ENCODE measurements at places on chromosomes 12 and 14. TPM values are rescaled to one million over a fixed set of nuclear protein-coding genes. Genes with fewer than 3 reads are reported as not detected.

- peak overlapping the region; percentile 96 for H3K27ac ChIP-seq
- H3K27me3 ChIP-seq, result no peaks in the 10 kb centered on the region
- no peaks in the 10 kb centered on the region for H3K36me3 ChIP-seq
These were observed 1.6 kb upstream of the INF2 start for GRCh38 chr14:104687601-104688504.

GRCh38 chr12:94987801-94988200 is 15.7 kb downstream of the NDUFA12 start:
- H3K4me1 ChIP-seq, result no peaks in the 10 kb centered on the region
- no peaks in the 10 kb centered on the region for H3K27me3 ChIP-seq
- no peak overlapping the region for H3K4me3 ChIP-seq

DNA sequence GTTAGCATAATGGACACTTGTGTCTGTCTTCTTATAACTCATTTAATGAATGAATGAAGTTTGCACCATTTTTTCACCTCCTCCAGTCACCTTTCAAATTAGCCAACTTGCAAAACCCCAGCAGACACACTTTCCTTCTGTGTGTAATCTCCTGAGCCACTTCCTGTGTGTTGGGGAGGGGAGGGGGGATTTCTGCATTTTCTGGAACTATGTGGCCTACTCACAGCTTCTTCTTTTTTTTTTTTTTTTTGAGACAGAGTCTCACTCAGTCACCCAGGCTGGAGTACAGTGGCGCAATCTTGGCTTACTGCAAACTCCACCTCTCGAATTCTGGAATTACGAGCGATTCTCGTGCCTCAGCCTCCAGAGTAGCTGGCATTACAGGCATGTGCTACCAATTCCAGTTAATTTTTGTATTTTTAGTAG is 4.1 kb upstream of the SERPINA1 start:
- no peak overlapping the region for H3K4me3 ChIP-seq
- no peaks in the 10 kb centered on the region for H3K27me3 ChIP-seq
- H3K27ac ChIP-seq, result no peak overlapping the region
- H3K36me3 ChIP-seq, result no peaks in the 10 kb centered on the region
- no peak for DNase-seq
- peaks cover 43% of the 10 kb centered on the region for H3K4me1 ChIP-seq

GRCh38 chr14:55249423-55249822 is 21.8 kb upstream of the FBXO34 start:
- no peak overlapping the region for H3K27ac ChIP-seq
- no peaks in the 10 kb centered on the region for H3K27me3 ChIP-seq
- no peaks in the 10 kb centered on the region for H3K36me3 ChIP-seq
- H3K4me1 ChIP-seq, result no peaks in the 10 kb centered on the region

GRCh38 chr14:73606271-73606670 is 6.0 kb upstream of the ACOT6 start:
- H3K4me1 ChIP-seq, result no peaks in the 10 kb centered on the region
- H3K4me3 ChIP-seq, result no peak overlapping the region
- DNase-seq, result no peak
- no peaks in the 10 kb centered on the region for H3K27me3 ChIP-seq
- no peak overlapping the region for H3K27ac ChIP-seq

DNA sequence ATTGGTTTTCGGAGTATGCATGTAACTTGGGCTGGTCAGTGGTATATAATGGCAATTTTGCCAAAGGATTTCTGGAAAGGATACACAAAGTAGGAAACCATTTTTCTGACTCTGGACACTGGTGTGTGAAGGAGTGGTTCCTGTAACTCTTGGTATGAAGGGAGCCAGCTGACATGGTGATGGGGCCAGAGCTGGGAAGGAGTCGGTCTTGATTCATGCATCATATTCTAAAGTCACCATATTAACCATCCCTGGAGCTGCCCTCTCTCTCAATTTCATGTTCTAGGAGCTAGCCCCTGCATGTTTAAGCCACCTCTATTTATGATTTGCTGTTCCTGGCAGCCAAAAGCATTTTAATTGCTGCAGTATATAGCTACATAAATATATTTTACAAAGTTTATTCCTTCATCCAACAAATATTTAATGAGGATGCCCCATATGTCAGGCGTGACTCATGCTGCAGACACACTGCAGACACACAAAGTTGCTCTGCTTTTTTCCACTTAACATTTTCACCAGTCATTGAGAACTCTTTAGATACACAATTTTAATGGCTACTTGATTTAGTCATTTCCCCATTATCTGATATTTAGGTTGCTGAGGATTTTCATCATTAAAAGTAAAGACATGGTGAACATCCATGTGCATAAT is 78.7 kb upstream of the PSMC1 start:
- H3K4me3 ChIP-seq, result no peak overlapping the region
- H3K36me3 ChIP-seq, result no peaks in the 10 kb centered on the region
- no peak overlapping the region for H3K27ac ChIP-seq
- H3K27me3 ChIP-seq, result no peaks in the 10 kb centered on the region
- H3K4me1 ChIP-seq, result no peaks in the 10 kb centered on the region

DNA sequence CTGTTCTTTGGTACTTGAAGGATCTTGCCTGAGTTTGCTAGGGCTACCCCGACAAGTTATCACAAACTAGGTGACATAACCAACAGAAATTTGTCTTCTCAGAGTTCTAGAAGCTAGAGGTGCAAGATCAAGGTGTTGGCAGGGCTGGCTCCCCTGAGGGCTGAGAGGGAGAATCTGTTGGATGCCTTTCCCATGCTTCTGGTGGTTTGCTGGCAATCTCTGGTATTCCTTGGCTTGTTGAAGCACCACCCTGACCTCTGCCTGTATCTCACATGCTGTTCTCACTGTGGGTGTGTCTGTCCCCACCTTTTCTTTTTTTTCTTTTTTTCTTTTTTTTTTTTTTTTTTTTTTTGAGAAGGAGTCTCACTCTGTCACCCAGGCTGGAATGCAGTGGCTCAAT is 81.2 kb downstream of the VCPKMT start:
- H3K27ac ChIP-seq, result no peak overlapping the region
- peaks cover 11% of the 10 kb centered on the region for H3K4me1 ChIP-seq
- no peak overlapping the region for H3K4me3 ChIP-seq
- no peaks in the 10 kb centered on the region for H3K36me3 ChIP-seq

DNA sequence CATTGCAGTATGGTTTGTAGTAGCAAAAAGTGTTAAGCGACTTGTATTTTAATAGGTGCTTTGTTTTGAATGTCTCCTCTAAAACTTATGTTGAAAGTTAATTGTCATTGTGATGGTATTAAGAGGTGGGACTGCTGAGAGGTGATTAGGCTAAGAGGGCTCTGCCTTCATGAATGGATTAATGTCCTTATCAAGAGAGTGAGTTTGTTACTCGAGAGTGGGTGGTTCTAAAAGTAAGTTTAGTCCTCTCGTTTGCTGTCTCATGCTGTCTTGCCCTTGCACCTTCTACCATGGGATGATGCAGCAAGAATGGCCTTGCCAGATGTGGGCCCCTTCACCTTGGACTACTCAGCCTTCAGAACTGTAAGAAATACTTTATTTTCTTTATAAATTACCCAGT is 17.4 kb downstream of the ZDHHC17 start:
- no peaks in the 10 kb centered on the region for H3K27me3 ChIP-seq
- no peaks in the 10 kb centered on the region for H3K36me3 ChIP-seq
- no peak for DNase-seq
- no peak overlapping the region for H3K27ac ChIP-seq
- H3K4me1 ChIP-seq, result no peaks in the 10 kb centered on the region
- no peak overlapping the region for H3K4me3 ChIP-seq

DNA sequence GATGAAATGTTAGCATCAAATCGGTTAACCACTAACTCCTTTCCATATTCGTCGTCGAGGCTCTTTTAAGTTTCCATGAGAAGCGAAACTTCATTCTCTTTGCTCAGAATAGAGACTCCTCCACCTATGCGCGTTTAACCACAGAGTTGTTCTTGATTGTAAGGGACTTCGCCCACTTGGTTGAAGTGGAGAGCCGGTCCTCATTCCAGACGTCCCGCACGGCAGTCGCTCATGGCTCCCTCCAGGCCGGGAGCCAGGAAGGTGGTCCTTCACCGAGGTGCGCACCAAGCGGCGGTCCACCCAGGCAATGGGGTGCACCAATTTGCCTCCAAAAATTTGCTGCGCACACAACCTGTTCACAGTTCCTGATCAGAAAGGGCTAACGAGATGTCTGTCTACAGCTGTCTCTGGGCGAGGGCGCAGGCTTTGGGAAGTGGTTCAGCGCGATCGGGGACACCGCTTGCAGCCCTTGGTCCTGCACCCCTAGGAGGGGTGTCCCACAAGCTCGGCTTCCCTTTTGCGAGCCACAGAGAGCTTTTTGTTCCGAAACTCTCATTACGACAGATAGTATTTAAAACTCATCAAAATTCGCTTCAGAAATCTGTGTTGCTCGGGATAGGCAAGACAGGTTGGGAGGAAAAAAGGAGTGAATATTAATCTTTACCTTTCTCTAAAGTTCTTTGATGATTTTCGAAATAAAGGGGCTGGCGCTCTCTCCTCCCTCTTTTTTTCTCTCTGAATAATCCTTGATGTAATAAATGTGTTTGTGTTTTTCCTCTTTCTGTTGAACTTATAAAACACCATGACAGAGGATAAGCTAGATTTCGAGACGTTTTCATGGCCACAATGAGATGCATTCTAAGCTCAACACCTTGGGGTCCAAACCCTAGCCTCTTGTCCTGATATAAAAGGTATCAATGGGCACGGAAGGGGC is 6.4 kb upstream of the ALX1 start:
- H3K27ac ChIP-seq, result no peak overlapping the region
- no peak for DNase-seq
- H3K4me1 ChIP-seq, result no peaks in the 10 kb centered on the region
- no peaks in the 10 kb centered on the region for H3K27me3 ChIP-seq
- no peaks in the 10 kb centered on the region for H3K36me3 ChIP-seq

- H3K27me3 ChIP-seq, result no peaks in the 10 kb centered on the region
- no peaks in the 10 kb centered on the region for H3K36me3 ChIP-seq
- no peak overlapping the region for H3K4me3 ChIP-seq
- H3K27ac ChIP-seq, result no peak overlapping the region
- DNase-seq, result no peak
These were observed 72.3 kb upstream of the STXBP6 start for GRCh38 chr14:25122211-25122610.

- no peak for DNase-seq
- H3K27ac ChIP-seq, result no peak overlapping the region
- peaks cover 10% of the 10 kb centered on the region for H3K4me1 ChIP-seq
- H3K27me3 ChIP-seq, result no peaks in the 10 kb centered on the region
- no peak overlapping the region for H3K4me3 ChIP-seq
These were observed 31.1 kb upstream of the RIC8B start for GRCh38 chr12:106743270-106743988.

- H3K36me3 ChIP-seq, result no peaks in the 10 kb centered on the region
- H3K4me1 ChIP-seq, result peaks cover 59% of the 10 kb centered on the region
- no peak overlapping the region for H3K4me3 ChIP-seq
- H3K27ac ChIP-seq, result peak overlapping the region; percentile 43
- DNase-seq, result no peak
- H3K27me3 ChIP-seq, result no peaks in the 10 kb centered on the region
These were observed 88.9 kb upstream of the MED13L start for GRCh38 chr12:116366456-116366776.

Gene LRCOL1
- not detected for total RNA-seq

Gene FAM222A
- 17.4 TPM for total RNA-seq

Gene SCN8A
- 16.5 TPM for total RNA-seq
